ENCODE measurements at places on chromosomes 6 and 20.

DNA sequence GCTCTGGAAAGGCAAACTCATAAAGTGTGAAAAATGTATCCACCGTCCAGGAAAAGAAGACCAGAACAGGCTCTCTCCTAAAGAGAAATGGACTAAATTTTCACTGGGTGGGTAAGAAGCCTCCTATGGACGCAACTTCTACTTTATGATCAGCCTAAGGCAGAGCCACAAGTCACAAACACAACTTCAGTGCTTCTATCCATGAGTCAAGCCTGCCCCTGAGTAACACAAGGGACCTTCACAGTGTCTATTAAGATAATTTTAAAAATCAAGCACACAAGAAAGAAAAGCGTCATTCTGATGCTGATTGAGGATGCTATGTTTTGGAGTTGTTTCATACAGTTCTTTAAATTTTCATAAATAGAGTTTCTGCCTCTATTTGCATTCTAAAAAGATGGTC, 601.7 kb upstream of the ARID1B start:
- DNase-seq = no peak

DNA sequence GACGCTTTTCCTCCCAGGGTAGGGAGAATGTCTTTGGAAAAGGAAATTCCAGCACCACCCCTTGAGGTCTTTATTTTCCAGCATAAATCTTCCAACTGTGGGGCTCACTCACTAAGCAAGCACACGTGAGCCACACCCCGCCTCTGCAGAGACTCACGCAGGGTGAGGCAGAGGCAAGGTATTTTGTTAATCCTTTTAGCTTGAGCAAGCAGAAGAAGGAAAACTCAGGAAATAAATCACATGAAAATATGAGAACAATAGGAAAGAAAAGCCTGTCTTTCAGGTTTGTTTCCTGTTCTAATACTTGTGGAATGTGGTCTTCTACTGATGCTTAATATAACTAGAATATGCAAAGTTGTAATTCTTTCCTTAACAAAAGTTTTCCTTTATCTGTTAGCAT, 4.1 kb upstream of the PHACTR2 start:
- DNase-seq = peak; percentile 30

- no peak for DNase-seq
Measured at GRCh38 chr6:139762587-139763031, 388.2 kb upstream of the CITED2 start.

DNA sequence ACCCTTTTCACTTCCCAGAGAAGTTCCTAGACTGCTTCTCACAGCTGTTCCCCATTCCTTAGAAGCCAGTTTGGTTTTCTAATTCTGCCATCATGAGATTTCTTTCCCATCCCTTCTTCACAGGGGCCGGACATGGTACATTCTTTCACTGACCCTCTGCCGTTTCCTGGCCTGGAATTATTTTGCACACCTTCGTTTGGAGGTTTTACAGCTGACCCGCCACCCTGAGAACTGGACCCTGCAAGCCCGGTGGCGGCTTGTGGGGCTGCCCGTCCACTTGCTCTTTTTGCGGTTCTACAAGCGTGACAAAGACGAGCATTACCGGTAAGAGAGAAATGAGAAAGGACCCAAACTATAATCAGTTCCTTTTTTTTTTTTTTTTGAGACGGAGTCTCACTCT, 4.2 kb downstream of the C6orf136 start:
- DNase-seq = no peak

- no peak for DNase-seq
Measured at GRCh38 chr6:88008411-88008810, 39.2 kb upstream of the SPACA1 start.

- no peak for DNase-seq
Measured at GRCh38 chr6:13229205-13230085, 98.9 kb downstream of the TBC1D7 start.

DNA sequence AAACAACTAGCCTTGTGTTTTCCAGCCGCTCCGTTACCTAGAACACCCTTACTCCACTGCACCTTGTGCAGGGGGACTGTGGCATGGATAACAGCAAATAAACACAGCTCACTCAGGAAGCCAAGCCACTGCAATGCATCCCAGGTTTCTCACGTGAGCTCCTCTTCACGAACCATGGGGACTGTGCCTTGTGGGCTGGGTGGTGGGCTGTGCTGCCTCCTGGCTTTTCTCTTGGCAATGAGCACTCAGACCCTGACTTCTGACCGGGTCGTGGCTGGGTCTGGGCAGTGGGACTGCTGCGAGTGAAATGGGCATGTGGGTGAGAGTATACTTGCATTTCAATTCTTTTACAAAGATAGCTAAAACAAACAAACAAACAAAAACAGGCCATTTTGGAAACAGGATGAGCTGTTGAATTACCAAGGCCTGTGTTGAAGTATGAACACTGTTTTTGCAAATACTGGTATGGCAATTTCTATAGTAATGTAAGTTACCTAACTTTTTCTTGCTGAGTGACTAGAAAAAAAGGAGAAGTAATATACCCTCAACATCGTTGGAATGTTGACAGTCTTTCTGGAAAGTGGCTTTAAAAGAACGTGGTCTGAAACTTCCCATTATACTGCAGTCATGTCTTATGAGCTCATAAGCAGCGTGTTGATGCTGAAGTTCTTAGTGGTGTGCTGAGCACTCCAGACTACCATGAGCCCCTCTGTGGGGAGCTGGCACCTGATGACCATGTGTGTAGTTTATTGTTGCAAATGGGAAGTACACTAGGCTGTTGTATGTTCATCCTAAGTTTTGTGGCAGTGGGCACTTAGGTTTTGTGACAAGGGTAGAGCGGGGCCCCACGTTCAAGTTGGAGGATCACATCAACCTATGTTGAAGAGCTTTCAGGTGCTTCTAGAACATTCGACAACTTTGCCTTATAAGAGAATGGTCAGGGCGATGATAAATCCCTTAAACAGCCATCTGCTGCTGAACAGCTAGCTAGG, 120.4 kb downstream of the ARMC2 start:
- DNase-seq = no peak

- no peak for DNase-seq
Measured at GRCh38 chr6:62236784-62237183, 49.2 kb downstream of the KHDRBS2 start.

GRCh38 chr6:128598571-128598970, 78.2 kb upstream of the PTPRK start:
- DNase-seq = no peak

- DNase-seq = no peak
Measured at GRCh38 chr6:156776470-156776839, 723 bp upstream of the ARID1B start.

- no peak for DNase-seq
Measured at GRCh38 chr6:6881438-6882225, 226.1 kb upstream of the RREB1 start.

DNA sequence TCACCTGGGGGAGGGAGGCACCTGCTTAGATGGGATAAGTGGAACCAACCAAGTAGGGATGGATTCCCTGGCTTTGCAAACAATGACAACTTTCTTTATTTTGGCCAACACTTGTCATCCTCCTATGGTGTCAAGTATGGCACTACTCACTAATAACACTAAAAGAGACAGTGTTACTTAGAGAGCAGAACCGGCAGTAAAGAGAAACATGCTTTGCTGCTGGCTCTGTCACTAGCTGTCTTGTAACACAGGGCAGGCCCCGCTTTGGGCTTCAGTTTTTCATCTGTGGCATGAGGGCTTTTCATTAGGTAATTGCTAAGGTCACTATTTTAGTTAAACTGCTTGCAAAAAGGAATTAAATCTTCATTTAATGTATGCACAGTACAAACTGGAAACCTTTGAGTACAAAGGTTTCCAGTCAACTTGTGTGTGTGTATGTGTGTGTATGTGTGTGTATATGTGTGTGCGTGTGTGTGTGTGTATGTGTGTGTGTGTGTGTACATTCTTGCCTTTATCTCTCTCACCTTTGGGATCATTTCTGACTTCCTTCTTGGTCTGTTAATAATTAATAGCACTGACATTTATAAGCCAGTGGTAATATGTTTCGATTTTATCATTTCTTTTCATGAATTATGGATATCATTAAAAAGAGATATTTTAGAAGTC, 64.7 kb downstream of the BTBD3 start:
- DNase-seq = no peak

DNA sequence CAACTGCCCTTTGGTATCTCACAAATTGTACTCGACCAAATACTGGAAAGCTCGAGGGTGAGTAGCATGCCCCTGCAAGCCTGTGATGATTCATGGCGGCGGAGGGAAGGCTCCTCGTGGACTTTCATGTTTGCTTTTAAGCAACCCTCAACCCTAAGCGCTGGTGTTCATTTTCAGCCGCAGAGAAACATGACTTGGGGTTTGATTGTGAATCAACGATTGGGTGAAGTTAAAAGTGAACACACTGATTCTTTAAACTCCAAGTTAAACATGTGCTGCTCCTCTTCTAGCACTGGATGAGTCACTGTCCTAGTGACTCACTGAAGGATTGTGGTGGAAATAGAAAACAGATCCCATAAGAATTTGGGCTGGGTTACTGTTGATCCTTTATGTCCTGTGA, 8.3 kb downstream of the CD109 start:
- DNase-seq = peak; percentile 86

DNA sequence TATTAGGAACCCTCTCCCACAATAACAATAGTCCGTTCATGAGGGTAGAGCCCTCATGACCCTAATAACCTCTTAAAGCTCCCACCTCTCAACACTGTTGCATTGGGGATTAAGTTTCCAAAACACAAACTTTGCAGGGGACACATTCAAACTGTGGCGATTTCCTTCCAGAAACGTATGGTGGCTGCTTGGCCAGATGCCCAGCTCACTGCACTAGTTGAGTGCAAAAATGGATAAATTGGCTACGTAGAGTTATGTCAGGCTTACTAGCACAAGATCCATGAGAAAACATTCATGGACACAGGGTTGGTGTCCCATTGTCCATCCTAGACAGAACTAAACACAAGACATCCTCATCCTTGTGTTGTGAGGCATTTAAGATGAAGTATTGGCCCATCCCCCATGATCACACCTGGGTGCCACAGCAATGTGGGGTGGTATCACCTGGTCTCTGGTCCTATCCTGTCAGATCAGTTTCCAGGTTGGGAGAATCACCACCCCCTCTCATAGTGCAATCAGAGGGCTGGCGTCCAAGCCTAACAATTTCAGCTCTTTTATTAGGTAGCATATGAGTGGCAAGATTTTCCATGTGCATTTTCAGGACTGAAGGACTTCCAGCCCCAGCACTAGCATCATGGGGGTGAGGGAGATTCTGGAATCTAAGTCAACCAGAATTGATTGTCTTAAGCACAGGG, 63.4 kb upstream of the ELOVL5 start:
- DNase-seq = no peak

DNA sequence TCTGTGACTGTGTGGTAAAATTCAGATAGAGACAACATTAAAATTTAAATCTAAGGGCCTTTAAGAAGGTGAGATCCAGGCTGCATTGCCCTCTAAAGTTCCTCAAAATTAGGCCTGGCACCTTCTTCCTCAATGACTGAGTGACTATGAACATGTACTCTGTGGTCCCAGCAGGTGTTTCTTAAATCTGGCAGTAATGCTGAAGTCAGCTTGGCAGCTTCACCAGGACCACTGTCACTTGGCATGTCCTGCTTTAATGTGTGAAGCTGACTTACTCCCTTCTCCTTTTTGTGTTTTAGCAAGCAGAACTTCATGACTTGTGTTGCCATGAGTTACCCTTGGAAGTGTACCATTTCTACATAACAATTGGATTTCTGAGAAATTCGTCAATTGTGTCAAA, 141.7 kb downstream of the NKAIN2 start:
- no peak for DNase-seq

DNA sequence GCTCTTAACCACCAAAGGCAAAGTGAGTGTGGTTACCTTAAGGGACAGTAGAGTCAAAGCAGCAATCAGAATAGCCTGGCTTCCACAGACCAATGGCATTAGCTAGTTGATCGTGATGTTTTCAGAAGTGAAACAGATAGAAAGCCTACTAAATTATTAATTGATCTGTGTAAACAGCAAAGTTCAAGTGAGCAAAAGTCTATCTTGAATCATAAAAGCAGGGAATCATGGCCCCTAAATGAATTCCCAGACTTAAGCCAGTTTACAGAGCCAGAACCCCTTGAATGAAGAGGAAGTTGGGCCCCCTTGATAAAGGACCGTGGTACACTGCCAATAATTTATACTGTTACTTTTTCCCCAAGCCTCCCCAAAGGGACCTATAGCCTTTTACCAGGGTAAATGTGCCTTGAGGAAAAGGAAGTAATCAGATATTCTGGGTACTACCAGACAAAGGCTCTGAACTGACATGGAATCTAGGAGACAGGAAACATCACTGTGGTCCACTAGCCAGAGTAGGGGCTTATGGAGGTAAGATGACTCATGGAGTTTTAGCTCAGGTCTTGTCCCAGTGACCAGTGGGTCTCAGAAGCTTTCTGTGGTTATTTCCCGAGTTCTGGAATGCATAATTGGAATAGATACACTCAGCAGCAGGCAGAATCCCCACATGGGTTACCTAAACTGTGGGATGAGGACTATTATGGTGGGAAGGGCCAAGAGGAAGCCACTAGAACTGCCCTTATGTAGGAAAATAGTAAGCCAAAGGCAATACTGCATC, 317.5 kb downstream of the CD83 start:
- no peak for DNase-seq

- DNase-seq = no peak
Measured at GRCh38 chr6:170188571-170189001, 102.3 kb downstream of the DLL1 start.

GRCh38 chr20:63238514-63239125, 2.9 kb downstream of the BIRC7 start:
- no peak for DNase-seq

- no peak for DNase-seq
Measured at GRCh38 chr6:164924674-164925073, 384.7 kb downstream of the C6orf118 start.

DNA sequence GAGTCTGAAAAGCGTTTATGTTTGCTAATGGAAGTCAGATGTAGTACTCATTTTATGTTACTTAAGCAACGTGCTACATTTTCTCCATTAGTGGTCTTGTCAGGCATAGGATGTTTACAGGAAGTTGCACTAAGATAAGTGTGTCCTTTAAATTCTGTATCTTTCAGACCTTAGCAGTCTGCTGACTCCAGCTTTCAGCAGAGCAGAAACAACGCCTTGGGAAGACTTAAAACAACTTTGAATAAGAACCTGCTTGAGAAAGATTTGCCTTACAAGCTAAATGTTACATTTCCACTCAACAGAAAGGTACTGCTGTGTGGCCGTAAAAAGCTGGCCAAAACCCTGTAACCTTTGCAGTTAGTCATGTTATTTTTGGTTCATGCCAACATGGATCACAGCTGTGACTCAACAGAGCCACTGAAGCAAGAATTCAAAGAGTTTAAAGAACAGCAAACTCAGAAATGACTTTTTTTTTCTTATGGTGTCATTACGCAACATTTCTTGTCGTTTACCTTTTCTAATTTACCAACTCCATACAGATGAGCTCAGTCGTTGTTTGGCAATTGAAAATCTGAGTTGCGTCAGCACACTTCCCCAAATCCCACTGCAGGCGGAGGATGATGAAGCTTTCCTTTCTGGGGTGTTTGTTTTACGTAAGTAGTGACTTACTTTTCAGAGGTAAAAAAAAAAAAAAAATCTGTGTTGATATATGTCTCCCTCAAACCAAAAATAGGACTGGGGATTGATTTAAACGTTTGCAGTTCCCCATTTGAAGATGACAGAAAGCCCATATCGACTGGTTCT, 27.9 kb upstream of the BMP6 start:
- peak; percentile 79 for DNase-seq

- DNase-seq = no peak
Measured at GRCh38 chr6:166197361-166197760, 29.7 kb upstream of the TBXT start.

All from AG09319 (cell line).